ENCODE measurements at places on chromosomes 5 and 9.

GRCh38 chr5:121630402-121630801 lies 221.3 kb upstream of the FTMT start:
- DNase-seq, result no peak

- no peak for DNase-seq
These were observed 70.7 kb downstream of the NSD1 start for GRCh38 chr5:177204281-177204680.

DNA sequence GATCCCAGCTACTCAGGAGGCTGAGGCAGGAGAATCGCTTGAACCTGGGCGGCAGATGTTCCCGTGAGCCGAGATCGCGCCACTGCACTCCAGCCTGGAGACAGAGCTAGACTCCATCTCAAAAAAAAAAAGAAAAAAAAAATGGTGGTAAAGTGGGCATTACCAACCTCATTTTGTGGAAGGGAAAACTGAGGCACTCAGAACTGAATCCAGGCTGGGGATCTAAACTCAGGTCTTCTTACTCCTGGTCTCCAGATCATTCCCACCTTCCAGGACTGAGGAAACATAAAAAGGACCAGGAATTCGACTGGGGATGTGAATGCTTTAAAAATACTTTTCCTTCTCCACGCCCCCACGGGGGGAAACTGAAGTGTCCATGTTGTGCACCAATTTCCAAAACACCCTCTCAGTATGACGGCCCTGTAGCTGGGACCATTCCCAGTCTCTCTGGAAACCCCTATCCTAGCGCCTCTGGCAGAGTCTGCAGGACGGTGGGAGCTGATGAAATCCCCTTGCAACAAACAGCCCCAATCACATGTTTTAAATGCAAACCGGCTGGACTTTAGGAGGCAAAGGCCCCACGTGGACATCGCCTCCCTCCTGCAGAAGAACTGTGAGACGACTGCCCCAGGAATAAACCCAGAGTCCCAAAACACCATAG lies 8.9 kb upstream of the AKNA start:
- DNase-seq, result no peak

- DNase-seq, result no peak
These were observed 615 bp downstream of the ATG10 start for GRCh38 chr5:81972492-81972783.

DNA sequence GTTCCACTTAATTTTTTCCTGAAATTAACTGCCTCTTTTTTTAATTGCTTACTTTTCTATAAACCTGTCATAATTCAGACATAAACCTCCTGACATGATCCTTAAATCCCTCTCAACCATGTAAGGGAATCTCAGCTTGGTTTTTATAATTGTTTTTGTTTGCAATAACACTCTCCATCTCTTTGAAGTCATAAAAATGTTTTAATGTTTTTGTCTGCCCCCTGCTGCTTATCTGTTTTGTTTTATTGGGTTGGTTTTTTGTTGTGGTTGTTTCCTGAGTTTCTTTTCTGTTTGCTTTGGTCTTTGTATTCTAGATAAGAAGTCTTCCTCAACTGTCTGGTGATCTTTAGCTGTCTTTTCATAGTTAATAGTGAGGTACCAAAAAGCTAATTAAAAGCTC lies 142.0 kb downstream of the CDH6 start:
- DNase-seq, result no peak

- no peak for DNase-seq
These were observed 4.9 kb upstream of the EHMT1 start for GRCh38 chr9:137613738-137614523.

DNA sequence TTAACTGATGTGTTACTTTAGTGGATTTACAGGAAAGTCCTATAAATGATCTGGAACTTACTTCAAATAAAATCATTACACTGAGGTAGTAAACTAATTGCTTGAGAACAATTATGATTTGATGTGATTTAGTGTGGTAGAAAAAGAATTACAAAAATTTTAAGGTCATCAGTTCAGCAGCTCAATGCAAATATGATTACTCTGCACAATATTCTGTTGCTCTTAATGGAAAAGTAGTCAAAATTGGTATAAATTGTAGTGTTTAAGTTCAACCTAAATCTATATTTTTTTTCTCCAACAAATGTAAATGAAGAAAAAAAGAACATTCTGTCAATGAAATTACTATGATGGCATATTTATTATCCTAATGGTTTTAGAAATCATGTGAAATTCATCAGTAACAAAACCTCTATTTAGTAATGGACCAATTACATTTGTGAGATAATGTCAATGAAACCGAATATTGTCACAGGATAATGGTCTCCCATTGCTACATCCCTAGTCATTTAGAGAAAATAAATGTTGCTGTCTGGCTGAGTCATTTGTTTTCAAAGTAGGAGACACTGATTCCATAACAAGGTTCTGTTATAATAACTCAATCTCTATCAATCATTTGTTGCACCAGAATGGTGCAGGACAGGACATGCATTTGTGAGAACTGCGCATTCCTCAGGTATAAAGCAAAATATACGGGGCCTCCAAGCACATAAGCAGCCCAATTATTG lies 177.1 kb downstream of the NFIB start:
- DNase-seq, result no peak

- no peak for DNase-seq
These were observed 23.5 kb upstream of the SNX2 start for GRCh38 chr5:122751293-122751782.

- DNase-seq, result peak; percentile 44
These were observed 10.1 kb downstream of the TMEM252 start for GRCh38 chr9:68530618-68531017.

DNA sequence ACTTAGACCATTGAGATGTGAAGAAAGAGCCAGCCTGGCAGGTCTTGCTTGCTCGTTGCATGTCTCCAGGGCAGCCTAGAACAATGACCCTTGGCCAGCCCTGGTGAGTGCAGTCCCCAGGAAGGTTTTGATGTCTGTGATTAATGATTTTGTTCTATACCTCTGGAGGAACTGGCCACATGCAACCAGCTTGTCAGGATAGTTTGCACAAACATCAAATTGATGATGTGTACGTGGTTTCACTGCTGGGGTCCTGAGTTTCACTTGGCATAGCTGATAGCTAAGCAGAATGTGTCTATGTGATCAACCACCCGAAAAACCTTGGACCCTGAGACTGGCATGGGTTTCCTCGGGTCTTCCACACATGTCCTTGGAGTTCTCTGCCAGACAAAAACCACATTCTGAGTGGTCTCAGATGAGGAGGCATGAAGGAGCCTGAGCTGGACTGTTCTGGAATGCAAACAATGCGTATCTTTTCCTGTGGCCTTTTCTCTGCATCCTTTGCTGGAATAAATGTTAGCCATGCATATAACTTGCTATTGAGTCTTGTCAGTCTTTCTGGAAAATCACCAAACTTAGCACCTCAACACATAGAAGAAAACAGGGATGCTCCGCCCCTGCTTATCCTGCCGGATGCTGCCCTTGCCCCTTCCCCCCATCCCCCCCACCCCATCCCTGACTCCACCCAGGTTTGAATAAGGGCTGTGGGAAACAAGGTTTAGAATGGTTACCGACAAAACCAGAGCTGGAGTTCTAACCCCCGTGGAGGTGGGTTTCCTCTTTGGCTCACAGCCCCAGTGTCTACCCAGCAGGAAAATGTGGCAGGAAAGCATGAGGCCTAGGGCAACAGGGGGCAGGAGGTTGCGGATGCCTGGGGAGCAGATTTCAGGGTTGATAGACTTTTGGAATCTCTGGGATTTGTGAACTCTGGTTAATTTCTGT lies 50.1 kb upstream of the ANKRD33B start:
- DNase-seq, result no peak

- no peak for DNase-seq
These were observed 30.0 kb upstream of the AOPEP start for GRCh38 chr9:94696545-94696944.

DNA sequence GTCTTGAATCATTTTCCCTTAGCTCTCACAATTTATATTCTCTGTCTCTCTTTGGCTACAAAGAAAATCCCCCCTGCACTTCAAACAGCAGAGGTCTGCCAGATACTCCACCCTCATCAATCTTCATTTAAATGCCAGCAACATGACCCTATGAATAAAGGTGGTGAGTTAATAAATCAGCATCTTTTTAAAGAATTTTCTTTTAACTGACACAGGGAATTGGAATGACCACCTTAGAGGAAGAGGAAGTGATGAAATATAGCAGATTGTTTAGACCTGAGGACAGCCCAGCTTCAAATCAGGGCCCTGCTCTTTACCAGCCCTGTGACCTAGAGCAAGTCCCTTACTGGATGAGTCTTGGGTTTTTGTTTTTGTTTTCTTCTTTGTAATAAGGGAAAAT lies 223.1 kb upstream of the PAPPA start:
- no peak for DNase-seq

DNA sequence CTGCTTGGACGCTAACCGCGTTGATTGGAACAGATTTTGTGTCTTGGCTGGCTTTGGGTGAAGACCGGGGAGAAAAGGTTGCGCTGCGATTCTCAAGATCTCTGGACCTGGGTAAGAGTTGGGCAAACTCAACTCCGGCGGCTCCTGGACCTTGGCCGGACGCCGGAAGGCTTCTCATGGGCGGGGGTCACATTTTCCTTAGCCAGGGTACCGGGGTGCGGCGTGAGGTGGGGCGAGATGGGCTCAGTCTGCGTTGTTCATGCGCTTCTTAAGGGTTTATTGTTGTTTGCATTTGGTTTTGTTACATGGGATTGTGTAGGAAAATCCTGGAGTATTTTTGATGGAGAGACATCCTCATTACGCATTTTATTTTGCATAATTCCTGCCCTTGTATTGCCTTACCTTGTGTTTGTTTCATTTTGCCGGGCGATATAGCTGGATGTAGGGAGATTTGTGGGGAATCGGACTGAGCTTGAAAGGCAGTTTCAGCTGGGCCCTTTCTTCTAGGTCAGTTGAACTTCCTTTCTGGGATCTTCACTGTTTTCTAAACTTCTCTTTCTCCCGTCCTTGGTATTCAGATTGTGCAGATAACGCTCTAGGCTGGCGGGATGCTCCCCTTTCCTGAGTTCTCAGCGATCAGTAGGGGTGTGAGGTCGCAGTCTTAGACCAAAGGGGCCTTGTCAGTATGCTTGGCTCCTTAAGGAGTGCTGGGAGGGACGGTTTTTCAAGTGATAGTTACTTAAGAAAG lies 524 bp downstream of the MEGF10 start:
- DNase-seq, result no peak

GRCh38 chr9:36217256-36217968 lies 26.7 kb downstream of the CLTA start:
- DNase-seq, result no peak

DNA sequence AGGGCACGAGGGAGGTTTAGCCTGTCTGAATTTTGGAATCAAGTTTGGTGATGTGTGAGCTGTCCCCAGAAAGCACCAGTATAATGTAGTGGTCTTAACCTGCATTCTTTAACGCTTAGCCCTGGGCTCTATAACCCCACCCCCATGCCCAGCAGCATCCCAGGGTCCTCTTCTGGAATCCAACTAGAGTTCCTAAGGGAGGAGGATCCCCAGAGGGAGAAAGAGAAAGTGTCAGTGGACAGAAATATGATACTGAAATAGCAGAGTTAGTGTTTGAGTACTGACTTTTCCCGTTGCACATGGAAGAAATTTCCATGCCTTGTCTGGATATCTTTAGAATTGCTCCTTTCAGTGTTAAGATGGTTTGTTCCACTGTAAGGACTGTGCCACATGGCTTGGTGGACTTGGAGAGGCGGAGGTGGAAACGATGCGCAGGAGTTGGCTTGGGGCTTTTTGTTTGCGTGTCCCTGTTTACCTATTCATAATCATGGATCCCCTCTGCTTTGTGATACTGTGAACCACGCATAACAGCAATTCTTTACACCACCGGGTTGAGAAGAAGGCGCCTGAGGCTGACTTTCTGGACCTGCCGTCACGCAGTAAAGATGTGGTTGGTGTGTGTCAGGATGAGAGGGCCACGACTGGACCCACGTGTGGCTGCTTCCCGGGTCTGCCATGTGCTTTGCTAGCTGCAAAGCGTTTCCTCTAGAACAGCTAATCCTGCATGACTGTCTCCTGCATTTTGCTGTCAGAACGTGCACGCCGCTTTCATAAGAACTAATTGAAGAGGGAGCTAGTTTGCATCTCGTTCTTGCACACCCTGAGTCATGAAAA lies 142.3 kb downstream of the SMARCA2 start:
- DNase-seq, result no peak

GRCh38 chr5:74491586-74491985 lies 148.9 kb downstream of the ENC1 start:
- DNase-seq, result no peak

GRCh38 chr5:10489810-10490426 lies 48.2 kb downstream of the ROPN1L start:
- no peak for DNase-seq

GRCh38 chr9:88535226-88536022 lies 446 bp downstream of the NXNL2 start:
- DNase-seq, result no peak

DNA sequence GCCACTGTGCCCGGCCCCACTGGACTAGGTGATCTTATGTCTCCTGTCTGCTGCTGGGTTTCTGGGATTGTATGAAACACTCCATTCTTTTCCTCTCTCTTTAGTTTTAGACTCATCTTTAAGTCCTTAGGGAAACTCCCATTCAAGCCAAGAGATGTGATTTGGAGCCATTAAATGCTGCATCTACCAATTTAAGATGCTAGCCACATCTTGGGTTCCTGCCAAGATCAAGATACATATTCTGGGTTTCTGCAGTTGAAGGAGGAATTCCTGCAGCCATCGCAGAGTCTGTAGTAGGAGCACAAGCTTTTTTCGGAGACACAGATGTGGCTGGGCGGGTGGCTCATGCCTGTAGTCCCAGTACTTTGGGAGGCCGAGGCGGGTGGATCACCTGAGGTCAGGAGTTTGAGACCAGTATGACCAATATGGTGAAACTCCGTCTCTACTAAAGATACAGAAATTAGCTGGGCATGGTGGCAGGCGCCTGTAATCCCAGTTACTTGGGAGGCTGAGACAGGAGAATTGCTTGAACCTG lies 23.2 kb downstream of the STXBP1 start:
- no peak for DNase-seq

GRCh38 chr5:145936401-145937131 lies at the start of gene SH3RF2:
Gene SH3RF2 (plus strand): TSS chr5:145936578. CDS start chr5:145937929, 1,351 bp downstream.
- DNase-seq, result peak; percentile 34

- DNase-seq, result no peak
These were observed 856.6 kb downstream of the MAT2B start for GRCh38 chr5:164361986-164362385.

- DNase-seq, result no peak
These were observed 120.6 kb upstream of the MEF2C start for GRCh38 chr5:89003563-89004036.

DNA sequence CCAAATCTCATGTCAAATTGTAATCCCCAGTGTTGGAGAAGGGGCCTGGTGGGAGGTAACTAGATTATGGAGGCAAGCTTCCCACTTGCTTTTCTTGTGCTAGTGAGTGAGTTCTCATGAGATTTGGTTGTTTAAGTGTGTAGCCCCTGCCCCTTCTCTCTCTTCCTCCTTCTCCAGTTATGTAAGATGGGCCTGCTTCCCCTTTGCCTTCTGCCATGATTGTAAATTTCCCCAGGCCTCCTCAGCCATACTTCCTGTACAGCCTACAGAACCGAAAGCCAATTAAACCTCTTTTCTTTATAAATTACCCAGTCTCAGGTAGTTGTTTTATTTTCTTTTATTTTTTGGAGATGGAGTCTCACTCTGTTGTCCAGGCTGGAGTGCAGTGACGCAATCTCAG lies 18.2 kb upstream of the TXNDC8 start:
- DNase-seq, result no peak

GRCh38 chr5:57937501-57938173 lies 455.0 kb upstream of the ACTBL2 start:
- peak; percentile 9 for DNase-seq

Measured in DMS 273 treated with DMSO at 0.1 percent for 48 hours (cell line).